ENCODE measurements at places on chromosomes 16 and 17.

- DNase-seq: no peak
Measured at GRCh38 chr16:84329843-84330684, 35.4 kb downstream of the WFDC1 start.

- DNase-seq: no peak
Measured at GRCh38 chr17:27849474-27850185, 43.5 kb downstream of the LYRM9 start.

- no peak for DNase-seq
Measured at GRCh38 chr17:17116406-17116805, 74.1 kb downstream of the MPRIP start.

DNA sequence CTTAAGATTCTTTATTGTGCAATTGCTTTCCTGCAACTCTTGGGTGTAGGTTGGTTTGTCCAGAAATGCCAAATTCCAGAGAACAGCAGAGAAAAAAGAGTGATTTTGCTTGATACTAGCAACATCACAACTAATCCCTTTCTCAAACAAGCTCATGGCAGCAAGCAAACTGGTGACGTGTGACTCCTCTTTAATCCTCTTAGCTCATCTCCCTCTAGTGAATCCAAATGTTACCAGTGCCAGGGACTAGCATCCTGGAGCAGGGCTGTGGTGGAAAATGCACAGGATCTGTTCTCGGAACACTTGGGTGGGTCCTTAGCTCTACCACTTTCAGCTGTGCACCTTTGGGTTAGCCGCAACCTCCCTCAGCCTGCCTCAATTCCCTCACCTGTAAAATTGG lies 204.0 kb upstream of the CCL2 start:
- no peak for DNase-seq

DNA sequence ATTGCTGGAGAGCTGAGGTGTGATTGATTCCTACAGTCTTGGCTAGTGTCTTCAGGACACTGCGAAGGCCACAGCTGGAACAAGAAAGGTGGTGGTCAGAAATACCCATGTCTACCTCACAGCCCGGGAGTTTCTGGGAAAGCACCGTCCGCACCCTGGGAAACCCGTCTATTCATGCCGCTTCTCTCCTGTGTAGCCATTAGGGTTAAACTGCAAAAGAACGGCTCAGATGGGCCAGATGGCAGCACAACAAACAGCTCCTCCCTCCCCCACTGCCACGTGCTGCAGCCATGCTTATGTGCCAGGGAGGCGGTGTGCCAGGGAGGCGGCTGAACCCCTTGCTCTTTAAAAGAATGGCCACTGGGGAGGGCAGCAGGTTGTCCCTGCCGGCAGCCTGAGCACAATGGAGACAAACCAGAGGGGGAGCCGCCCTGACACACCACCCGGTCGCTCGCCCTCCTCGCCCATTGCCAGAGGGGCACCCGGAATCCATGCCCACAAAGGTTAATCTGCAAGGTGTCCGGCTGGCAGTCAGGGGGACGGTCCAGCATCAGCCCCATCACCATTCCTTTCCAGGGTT lies 65.2 kb downstream of the CYTH1 start:
- DNase-seq: no peak

GRCh38 chr17:63033142-63033541 lies 67.1 kb downstream of the TANC2 start:
- no peak for DNase-seq

- no peak for DNase-seq
Measured at GRCh38 chr17:11909348-11909747, 87.9 kb downstream of the ZNF18 start.

DNA sequence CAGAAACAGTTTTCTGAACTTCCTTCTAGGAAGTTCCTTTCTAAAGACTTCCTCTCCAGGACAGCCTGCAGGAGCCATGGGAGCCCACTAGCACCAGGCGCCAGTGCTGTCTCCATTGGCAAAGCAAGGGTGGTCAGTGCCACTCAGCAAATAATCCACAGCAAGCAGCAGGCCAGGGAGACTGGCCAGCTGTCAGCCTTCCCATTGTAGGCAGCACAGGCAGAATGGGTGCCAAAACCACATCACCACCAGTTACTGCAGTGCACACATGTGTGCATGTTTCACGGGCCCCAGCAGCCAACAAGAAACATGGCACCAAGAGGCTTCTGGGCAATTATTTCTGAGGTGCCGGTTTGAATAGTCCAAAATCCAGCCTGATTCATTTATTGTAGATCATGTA lies 26.7 kb downstream of the DNASE1 start:
- no peak for DNase-seq

GRCh38 chr16:66052745-66053144 lies 313.7 kb upstream of the CDH5 start:
- DNase-seq: no peak

All from stimulated activated CD4-positive, alpha-beta T cell treated with anti-CD3 and anti-CD28 coated beads, TNF-alpha, amount 100 ng/mL, for 1 hour (primary cell).